8988T (cell line): ENCODE measurements at places on chromosomes 7 and 10.

GRCh38 chr10:102644066-102644645, at the start of gene TRIM8:
TSS of gene TRIM8 (plus strand) at chr10:102644479. CDS start at chr10:102644618, 139 bp downstream.
- no peak for DNase-seq

DNA sequence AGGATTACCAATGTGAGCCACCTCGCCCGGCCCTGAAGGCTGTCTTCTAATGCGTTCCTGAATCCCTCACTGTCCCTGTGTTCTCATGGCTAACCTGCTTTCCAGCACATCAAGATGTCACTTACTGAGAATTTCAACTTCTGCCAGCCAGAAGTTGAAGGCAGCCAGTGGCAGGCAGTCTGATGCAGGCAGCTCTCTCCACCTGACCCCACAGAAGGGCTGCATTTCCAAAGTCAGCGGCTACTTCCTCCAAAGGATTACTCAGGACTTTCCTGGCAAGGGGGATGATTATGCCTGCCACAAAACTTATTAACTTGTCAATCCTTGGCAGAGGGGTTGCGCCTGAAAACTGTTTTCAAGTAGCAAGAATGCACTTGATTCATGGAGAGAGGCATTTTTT, 1219.4 kb downstream of the TYW1 start:
- no peak for DNase-seq

- DNase-seq = no peak
Observed at GRCh38 chr10:91689731-91690168, 56.9 kb upstream of the PPP1R3C start.

DNA sequence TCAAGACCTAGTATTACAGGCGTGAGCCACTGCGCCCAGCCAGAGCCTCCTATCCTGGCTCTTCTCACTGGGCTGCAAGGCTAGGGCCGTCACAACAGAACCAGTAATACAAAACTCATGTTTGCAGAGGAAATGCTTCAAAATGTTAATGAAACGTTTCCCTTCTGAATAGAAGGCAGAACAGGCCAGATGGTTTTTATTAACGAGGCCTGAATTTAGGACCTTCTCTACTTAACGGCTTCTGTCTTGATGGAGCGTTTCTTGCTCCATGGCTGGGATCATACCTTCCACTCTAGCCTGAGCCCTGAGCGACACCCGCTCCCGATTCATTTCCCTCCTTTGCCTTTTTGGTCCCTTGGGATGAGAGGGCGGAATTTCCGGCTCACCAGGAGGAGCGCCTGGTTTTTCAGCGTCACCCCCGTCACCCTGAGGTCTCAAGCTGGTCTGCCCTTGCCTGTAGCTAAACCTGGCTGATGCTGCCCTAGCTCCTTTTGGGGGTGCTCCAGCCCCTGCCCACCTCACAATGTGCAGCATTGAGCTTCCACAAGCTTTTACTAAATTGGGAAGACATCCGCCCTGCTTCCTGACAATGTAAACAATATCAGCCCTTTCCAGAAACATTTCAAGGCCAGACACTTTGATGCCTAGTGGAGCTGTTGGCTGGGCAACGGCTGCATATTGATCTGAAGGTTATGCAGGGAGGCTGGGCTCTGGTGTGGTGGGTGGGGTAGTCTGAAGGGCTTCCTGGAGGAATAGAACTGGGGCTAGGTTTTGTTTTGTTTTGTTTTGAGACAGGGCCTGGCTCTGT, 5.2 kb downstream of the CLIP2 start:
- DNase-seq = no peak

DNA sequence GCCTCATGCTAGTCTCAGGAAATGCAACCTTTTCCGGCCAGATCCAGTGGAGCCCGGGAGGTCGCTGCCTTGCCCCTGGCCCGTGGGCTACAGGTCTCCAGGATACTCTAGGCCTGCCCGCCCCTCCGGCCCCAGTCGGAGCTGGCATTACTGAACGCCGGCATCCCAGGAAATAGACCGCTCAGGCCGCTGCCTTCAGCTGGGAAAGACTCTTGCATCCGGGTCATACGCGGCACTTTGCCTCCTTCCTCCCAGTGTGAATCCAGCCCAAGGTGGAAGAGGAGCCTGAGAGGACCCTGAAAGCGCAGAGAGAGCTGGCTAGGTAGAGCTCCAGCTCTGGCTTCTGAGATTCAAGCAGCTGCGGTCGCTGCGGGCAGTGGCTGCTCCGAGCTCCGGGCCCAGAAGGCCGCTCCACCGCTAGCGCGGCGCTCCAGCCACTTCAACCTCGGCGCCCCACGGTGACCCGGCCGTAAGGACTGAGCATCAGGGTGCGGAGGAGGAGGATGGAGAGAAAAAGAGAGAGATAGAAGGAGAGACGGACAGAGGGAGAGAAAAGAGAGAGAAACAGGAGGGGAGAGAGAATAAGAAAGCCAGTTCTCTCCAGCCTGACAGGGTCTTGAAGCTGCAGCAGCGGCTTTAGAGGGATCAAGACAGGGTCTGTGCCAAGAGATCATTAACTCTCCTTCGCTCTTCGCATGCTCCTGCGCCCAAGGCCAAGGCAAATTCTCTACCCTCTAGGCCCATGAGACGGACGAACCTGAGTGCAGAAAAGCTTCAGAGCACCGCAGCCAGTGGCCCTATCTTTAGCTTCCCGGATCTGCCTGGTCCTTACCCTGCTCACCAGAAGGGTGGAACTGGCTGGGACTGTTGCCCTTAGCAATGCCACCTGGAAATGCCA, 1.8 kb upstream of the HOXA10 start:
- no peak for DNase-seq

DNA sequence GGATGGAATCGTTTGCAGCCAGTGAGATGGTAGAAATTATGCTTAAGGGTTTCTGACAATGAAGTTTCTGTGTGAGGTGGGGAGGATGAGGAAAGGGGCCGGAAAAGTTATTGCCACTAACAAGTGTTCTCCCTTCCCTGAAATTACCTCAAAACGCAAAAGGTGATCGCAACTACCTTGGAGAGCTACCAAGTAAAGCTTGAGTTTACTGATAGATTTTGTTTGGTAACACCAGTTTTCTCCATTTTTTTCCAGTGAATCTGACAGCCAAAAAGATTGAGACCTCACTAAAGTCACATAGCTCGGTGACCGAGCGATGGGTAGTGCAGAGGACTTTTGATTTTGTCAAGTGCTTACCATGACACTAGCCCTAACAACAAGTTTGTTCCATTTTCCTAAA, 1.6 kb downstream of the SUV39H2 start:
- DNase-seq = no peak

DNA sequence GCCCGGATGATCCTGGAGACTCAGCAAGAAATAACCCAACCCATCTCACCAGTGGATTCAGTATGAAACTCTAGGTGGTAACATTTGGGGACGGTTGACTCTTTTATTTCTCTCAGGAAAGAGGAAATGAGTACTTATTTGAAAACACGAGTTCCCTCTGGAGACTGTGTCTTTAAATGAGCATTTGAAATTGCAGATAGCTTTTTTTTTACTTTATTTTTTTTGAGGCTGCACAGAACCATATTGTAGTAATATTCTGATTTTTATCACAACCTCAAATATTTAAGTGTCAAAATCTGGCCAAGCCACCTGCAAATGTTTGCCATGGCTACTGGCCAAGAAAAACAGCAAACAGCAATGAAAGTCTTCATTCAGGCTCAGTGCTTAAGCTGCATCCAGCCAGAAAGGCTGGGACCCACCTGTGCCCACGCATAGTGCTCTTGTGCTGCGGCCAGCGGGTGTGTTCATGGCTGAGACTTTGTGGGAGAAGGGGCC, 160.8 kb downstream of the CREB5 start:
- DNase-seq = no peak

DNA sequence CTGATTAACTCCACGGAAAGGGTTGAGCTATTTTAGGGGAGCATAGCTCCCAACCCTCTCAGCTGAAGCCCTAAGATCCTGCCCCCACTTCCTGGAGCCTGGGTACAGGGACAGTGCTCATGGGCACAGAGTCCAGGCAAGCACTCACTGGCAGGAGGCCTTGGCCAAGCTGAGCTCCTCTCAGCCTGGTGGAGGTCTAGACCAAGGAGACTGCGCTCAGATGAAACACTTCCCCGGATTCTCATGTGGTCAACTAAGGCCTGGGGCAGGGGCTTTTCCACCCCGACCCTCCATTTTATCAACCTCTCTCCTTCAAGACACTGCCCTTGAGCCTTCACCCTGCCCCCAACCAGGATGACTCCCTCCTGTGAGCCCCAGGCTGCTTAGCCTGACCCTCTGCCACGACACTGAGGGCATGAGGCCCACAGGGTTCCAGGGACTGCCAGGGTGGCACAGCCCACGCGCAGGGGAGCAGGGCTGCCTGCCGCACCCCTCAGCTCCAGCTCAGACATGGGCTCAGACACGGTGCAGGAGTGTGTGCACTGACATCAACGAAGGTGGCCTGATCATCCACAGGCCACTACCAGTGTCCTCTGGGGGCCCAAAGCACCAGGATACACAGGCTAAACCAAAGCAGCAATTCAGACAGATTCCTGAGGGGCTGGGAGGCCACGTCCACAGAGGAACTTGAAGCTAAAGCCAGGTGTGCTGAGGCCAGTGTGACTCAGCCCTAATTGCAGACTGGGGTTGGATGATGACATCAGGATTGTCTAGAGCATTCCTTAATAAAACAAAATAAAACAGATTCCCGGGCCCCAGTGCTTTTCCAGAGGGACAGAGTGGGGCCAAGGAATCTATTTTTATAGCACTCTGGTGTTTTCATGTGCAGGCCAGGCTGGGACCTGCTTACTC, 18.8 kb downstream of the CHAT start:
- no peak for DNase-seq

GRCh38 chr7:28502408-28502807, 90.1 kb downstream of the CREB5 start:
- no peak for DNase-seq

DNA sequence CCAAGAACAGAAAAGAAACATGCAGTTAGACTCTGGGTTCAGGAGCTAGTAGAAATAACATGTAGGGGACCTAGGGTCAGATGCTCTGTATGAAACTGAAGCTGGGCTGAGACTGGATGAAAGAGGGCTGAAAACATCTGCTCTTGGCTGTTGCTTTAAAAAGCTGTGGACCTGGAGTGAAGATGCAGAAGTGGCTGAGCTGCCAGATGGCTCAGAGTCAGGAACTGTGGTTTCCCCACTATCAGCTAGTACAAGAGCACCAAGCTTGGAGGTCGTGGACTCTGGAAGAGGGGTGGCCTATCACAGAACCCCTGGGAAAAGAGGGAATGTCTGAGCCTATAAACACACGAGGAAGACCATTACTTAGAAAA, 5.9 kb downstream of the ADK start:
- no peak for DNase-seq

DNA sequence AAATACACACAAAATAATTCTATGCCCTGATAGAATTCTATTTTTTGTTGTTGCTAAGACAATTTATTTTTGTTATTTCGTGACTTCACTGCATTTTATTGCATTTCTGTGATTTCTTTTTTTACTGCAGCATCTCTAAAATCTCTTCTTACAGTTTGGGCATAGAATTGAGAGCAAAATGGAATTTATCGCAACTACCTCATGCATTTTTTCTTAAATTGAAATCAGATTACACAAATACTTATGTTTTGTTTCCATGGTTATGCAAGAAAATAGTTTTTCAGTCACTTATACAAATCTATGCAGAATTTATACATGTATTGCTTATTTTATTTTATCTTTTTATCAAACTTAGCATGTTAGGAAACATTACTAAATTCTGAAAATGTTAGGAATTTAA, 781.8 kb upstream of the LRRTM3 start:
- DNase-seq = no peak

GRCh38 chr10:132243141-132243540, 56.4 kb downstream of the DPYSL4 start:
- no peak for DNase-seq

GRCh38 chr10:110706690-110707098, 62.6 kb downstream of the RBM20 start:
- DNase-seq = no peak

DNA sequence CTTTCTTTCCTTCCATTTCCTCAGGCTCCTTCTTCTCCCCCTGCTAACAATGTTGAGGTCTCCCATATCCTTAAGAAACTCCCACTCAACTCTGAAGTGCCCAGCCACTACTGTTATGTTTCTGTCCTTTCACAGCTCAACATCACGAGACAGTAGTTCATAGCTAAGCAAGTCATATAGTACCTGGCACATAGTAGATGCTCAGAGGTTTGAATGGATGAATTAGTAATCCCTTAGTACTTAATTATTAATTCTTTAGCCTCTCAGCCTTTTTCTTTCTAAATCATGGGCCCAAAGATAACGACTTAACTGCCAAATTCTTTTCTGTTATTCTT, 22.6 kb downstream of the CSGALNACT2 start:
- DNase-seq = no peak

GRCh38 chr7:112833082-112833481, 42.9 kb upstream of the TMEM168 start:
- DNase-seq = no peak

GRCh38 chr10:120598386-120598785, 141.4 kb downstream of the PLPP4 start:
- DNase-seq = no peak

- no peak for DNase-seq
Observed at GRCh38 chr7:90816511-90817142, 220.5 kb downstream of the CDK14 start.

DNA sequence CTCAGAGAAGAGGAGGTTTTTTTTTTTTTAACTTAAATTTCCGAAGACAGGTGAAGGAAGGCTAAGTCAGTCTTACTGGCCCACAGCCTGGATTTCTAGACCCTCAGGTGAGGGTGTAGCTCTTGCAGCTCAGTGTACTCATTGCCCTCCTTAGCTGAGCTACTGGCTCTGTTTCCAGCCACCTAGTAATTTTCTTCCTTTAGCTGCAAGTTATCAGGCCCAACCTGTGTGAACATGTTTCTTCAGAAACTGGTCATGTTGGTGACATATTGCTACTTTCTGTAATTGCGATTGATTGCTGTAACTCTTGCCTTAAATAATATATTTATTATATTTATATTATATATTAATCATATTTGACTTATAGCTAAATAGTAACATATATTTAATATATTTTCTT, 10.0 kb upstream of the TMEM229A start:
- DNase-seq = no peak

- DNase-seq = no peak
Observed at GRCh38 chr10:44280226-44281014, 104.5 kb downstream of the CXCL12 start.

DNA sequence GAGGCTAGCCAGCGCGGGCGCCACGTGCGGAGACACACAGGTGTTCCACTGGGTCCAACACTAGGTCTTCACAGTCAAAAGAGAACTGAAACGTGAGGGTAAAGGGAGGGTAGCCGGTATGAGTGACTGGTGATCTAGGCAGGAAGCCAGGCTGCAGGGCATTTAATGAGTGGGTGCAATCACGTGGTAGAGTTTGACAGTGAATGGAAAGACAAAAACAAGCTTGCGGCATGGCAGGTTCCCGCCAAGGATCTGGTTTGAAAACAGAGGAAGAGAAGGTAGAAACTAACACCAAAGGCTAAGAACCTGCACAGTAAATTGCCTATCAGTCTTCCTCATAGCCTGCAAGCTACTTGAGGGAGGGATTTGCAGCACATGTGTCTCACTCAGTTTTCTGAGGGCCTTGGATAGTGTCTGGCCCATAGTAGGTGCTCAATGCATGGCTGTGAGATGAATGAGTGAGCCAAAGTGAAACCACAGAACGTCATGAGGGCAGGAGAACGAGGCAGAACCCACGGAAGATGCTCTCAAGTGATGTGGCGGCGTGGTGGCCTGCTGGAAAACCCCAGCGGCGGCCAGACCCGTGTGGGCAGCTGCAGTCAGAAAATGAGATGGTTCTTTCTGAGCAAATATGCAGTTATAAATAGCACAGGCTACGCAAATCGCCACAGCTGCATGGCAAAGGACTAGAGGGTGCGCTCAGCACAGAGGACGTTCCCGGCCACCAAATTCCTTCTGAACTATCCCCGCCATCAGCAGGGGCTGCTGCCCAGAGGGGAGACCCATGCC, 183.6 kb upstream of the NFE2L3 start:
- no peak for DNase-seq

GRCh38 chr7:30595436-30596013, 847 bp downstream of the GARS1 start:
- no peak for DNase-seq
